Activated effector memory CD4-positive, alpha-beta T cell treated with Interleukin-2 at 50 U/mL for 16 hours (primary cell): ENCODE measurements at places on chromosomes 7 and 10.

DNA sequence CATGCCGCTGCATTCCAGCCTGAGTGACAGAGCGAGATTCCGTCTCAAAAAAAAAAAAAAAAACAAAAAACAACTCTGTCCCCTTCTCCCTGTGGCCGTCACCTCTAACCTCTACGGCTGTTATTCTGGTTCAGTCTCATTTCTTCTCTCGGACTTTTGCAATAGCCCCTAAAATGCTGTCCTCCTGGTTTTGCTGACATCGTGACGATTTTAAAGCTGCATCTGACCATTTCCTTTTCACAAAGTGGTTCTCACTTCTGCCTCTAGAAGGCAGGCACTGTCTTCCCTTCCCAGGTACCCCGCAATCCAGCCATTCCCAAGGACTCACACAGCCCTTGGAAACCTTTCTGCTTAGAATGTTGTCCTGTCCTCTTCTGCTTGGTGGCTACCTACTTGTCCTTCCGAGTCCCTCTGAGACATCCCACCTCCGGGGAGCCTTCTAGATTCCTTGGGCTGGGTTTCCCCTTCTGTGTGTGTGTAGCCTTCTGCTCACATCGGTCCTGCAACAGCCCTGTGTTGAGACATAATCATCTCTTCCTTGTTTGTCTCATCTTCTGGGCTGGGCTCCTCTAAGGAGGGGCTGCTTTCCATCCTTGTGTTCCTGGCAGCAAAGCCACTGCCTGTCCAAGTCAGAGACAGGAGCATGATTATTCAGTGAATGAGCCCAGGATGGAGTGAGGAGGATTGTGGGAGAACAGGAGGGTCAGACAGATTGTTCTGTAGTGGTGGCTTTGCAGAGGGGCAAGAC, 83.1 kb downstream of the GRK5 start:
- no peak for DNase-seq

GRCh38 chr10:78212786-78213175, 179.1 kb downstream of the RPS24 start:
- DNase-seq: no peak

DNA sequence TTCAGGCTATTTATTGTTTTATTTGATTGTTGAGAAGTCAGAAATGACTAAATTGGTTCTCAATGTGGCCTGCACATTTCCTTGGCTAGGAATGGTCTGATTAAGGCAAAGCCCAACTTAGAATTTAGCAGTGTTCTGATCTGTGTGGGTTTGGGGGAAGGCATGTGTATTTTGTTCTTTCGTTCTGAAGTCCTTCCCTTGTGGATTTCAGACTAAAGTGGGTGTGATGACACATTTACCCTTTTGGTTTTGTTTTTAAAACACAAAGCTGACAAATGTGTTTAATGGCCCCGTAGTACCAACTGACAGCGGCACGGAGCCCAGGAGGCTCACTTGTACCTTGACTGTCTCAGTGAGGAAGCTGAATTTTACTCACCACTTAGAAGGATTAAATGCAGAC, 452.3 kb upstream of the GALNT17 start:
- no peak for DNase-seq

DNA sequence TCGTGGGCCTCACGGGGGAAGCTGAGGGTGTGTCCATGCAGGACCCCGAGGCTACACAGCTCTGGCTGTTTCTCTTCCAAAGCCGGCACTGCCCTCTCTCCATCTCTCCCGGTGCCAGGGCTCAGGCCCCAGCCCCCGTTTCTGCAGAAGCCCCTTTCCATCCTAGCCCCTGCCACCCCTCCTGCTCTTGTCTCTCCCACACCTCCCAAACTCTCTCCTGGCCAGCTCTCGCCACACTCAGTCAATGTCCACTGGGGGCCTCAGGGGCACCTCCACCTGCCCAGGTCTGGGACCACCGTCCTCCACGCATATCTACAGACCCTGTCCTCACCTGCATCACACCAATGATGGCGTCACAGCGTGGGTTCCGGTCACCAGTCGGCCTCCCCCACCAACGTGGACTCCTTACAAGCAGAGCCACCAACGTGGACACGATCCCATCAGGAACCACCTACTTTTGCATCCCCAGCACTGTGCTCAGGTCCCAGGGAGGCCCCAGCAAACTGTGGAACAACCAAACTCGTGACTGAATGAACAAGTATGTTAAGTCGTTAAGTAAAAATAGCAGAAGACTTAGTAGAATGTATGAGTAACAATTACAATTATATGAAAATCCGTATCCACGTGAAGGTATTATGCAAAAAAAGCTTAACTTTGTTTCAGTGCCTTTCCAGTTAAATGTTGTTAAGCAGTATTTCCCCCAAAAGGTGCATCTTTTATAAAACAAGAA, 38.4 kb downstream of the DIP2C start:
- no peak for DNase-seq

GRCh38 chr7:28266402-28266801, 85.8 kb upstream of the JAZF1 start:
- no peak for DNase-seq

GRCh38 chr10:78382047-78382446, 348.4 kb downstream of the RPS24 start:
- no peak for DNase-seq

- no peak for DNase-seq
These were observed 237.0 kb downstream of the EBF3 start for GRCh38 chr10:129727071-129727470.

- DNase-seq: peak; percentile 24
These were observed 148.6 kb downstream of the DNAJB6 start for GRCh38 chr7:157485361-157485831.

DNA sequence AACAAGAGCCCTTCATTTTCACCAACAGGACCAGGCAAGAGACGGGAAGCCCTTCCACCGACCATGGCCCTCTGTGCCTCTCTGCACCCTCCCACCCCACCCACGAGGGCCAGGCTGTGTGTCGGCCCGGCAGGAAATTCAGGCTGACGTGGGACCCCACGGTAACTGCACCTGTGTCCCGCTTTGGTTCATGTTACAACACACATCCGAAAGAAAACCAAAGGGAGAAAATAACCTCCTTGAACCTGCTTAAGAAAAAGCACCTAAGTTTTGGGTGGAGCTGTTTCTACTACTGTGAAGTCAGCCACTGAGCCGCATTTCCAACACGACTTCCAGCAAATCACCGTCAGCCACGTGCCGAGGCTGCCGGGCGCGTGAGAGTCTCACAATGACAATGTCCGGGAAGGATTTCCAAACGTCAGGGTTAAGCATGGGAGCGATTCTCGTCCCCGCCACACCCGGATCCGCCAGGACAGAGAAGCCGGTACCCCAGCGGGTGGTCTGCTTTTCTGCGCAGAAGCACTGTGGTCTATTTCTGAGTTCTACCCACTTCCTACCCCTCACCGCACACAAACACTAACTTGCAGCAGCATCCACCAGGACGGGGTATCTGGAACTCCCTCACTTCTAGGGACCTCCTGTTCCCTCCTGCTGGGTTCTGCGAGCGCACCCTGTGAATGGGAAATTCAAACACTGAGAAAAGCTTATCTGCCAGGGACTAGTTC, 36.6 kb downstream of the AMZ1 start:
- no peak for DNase-seq

DNA sequence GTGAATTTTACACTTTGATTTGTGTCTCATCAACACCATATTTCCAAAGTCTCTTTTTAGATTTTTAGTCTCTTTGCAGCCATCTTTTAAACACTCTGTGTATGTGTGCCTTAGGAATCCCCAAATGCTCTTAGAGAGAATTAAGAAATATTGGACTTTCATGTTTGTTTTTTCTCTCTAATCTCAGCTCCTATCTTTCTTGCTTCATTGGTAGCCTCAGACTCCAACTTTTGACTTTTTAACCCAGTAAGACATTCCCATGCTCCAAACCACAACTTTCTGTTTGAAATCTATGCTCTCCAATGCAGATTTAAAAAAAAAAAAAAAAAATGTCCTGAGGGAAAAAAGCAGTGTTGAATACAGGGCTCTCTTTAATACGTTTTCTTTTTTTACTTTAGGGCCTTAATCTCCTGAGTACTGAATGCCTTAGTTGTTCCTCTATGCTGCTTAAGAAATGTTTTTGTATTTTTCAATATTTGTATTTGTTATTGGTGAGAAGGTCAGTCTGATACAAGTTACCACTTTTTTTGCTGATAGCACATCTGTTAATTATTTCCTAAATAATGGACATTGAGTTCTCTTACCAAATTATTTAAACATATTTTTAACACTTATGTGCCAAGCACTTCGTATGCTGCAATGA, 489.9 kb downstream of the NXPH1 start:
- DNase-seq: no peak

DNA sequence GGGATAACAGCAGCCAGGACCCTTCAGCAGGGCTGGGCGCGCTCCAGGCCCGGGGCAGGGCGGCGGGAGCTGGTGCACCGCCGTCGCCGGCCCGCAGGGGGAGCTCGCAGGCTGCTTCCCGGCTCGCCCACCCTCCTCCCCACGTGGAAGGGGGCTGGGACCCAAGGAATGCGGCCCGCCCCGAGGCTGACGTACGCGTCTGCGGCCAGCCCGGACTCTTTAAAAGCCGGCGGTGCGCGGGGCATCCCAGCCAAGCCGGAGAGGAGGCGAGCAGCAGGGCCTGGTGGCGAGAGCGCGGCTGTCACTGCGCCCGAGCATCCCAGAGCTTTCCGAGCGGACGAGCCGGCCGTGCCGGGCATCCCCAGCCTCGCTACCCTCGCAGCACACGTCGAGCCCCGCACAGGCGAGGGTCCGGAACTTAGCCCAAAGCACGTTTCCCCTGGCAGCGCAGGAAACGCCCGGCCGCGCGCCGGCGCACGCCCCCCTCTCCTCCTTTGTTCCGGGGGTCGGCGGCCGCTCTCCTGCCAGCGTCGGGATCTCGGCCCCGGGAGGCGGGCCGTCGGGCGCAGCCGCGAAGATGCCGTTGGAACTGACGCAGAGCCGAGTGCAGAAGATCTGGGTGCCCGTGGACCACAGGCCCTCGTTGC, at the start of gene PFKFB3:
Gene PFKFB3, plus strand, starts transcription at position 249 of the 647 bp plus-strand sequence. Its CDS starts 329 bp downstream, at position 578.
- peak; percentile 84 for DNase-seq

DNA sequence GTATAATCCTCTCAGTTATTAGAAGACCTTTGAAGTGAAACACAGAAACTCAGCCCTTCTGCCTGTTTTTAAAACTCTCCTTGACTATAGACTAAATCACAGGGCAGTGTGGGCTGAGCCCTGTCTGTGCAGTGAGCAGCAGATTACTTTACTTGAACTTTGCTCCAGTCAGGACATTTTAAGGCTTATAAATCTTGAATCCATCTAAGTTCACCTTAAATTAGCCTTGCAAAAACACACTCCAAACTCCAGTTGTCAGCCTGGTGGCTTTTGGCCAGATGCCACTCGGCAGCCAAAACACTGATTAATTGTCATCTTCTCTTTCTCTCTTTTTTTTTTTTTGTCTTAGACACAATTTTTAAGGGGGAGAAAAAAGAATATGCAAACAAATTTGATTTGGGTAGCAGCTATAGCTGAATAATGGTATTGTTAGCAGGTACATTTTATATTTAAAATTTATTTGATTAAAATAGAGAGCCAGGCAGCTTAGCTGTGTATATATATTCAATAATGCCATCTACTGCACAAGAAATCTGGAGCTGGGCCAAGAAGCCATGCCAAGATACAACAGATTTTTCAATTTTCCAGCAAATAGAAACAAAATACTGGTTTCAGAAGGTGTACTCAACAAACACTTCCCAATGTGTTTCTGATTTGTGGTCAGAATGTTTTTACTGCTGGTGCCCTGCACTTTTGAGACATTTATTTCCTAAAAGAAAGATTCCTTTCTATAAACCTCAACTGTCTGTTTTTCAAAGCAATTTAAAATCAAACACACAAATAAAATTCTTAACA, 247.7 kb downstream of the TFEC start:
- DNase-seq: no peak

DNA sequence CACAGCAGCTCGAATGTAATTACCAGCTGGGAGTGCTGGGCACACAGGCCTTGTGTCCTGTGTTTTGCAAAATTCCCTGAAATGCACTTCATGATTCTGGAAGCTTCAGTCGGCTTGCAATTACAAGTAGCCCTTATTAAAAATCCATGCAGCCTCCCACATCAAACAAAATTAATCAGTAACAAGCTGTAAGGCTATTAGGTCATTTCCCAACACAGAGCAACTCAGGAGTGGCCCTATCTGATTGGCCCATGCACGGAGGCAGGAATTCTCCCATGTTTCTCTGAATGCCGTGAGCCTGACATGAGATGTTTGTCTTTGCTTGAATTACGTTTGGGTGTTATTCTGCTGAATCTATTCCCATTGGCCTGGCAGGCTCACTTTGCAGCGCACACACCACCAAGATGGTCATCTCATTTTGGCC, 36.9 kb downstream of the FOXL3 start:
- no peak for DNase-seq

- DNase-seq: no peak
These were observed 15.5 kb upstream of the DNAJB12 start for GRCh38 chr10:72370201-72370722.
